ENCODE measurements at places on chromosomes 11 and 22. TPM values are rescaled to one million over a fixed set of nuclear protein-coding genes. Genes with fewer than 3 reads are reported as not detected.
A peak's percentile ranks its signal among the peaks of the same experiment; 100 is the strongest.

DNA sequence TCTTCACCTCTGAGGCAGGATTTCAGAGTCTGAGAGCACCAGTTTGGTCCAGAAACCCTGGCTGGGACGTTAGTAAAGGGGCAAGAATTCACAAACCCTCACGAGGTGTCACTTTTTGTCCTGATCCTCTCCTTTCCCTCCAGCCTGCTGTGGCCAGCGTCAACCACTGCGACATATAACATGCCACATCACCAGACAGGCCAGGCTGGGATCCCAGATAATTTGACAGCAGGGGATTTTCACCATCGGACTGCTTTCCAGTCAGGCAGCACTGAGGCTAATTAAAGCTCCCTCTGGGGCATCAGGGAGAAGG, 36.8 kb upstream of the RBFOX2 start:
- no peaks in the 10 kb centered on the region for H3K27me3 ChIP-seq
- H3K36me3 ChIP-seq, result no peaks in the 10 kb centered on the region
- H3K4me3 ChIP-seq, result peak overlapping the region; percentile 38
- no peaks in the 10 kb centered on the region for H3K4me1 ChIP-seq
- DNase-seq, result no peak
- peak overlapping the region; percentile 92 for H3K27ac ChIP-seq

- no peak for DNase-seq
- no peak overlapping the region for H3K4me3 ChIP-seq
- H3K27ac ChIP-seq, result no peak overlapping the region
Measured at GRCh38 chr11:78262238-78262637, 73.5 kb downstream of the USP35 start.

DNA sequence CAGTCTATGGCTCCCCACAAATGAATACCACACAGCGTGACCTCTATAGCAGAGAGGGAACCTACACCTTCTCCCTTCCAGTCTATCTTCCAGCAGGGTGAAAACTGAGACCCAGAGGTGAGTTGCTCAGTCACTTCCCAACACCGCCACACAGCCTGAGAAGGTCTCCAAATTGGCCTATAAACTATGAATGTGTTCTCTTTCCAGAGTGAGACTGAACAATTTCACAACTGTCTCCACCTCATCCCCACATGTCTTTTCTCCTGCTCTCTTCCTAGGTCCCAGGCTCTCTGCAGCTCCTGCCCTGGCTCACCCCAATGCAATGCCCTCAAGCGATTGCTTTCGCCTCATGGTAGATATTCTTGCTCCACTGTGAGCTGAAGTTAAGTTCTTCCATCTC, 14.0 kb downstream of the CLMP start:
- H3K4me3 ChIP-seq, result no peak overlapping the region
- no peak for DNase-seq
- H3K4me1 ChIP-seq, result no peaks in the 10 kb centered on the region
- H3K27ac ChIP-seq, result no peak overlapping the region
- no peaks in the 10 kb centered on the region for H3K36me3 ChIP-seq

- H3K27ac ChIP-seq, result no peak overlapping the region
- H3K4me1 ChIP-seq, result no peaks in the 10 kb centered on the region
- no peaks in the 10 kb centered on the region for H3K27me3 ChIP-seq
- H3K36me3 ChIP-seq, result no peaks in the 10 kb centered on the region
- no peak overlapping the region for H3K4me3 ChIP-seq
- DNase-seq, result no peak
Measured at GRCh38 chr11:45076761-45077160, 69.7 kb upstream of the PRDM11 start.

Gene HOATZ
- total RNA-seq, result 1.0 TPM

All from prostate gland (tissue), 2 donors.